ENCODE measurements at places on chromosomes 6 and 20. TPM values are rescaled to one million over a fixed set of nuclear protein-coding genes. Genes with fewer than 3 reads are reported as not detected.
A peak's percentile ranks its signal among the peaks of the same experiment; 100 is the strongest.

The TCP1 gene
- total RNA-seq: 197 TPM

DNA sequence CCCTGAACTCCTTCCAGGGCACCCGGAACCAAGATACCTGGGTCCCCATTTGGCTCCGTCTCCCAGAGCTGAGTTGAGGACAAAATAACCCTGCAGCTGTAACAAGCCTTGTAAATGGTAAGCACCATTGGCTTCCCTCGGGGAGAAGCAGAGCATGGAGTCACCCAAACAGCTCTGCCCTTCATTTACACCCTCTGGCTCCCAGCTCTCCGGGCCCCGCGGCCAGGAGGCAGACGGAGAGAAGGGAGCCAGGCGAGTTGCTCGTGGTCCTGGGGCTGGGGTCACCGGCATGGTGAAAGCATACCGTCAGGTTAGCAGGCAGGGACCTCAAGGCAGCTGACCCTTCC lies 2.1 kb downstream of the TFEB start:
- peaks cover 37% of the 10 kb centered on the region for H3K4me1 ChIP-seq
- H3K4me3 ChIP-seq: peak overlapping the region; percentile 58
- no peaks in the 10 kb centered on the region for H3K27me3 ChIP-seq
- H3K27ac ChIP-seq: peak overlapping the region; percentile 83
- H3K36me3 ChIP-seq: peaks cover 2% of the 10 kb centered on the region

DNA sequence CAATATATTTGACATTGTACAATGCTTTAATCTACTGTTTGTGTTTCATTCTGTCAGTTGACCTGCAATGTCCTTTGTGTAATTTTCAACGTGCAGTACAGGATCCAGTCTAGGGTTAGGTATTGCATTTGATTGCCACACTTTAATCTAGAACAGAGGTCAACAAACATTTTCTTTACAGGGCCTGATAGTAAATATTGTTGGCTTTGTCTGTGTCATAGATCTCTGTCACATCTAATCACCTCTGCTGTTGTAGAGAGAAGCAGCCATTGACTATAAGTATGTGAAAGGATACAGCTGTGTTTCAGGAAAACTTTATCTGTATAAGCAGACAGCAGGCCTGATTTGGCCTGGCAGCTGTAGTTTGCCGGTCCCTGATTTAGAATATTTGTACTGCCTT lies 39.3 kb downstream of the ATRN start:
- peaks cover 3% of the 10 kb centered on the region for H3K36me3 ChIP-seq
- no peak for DNase-seq
- H3K27me3 ChIP-seq: no peaks in the 10 kb centered on the region
- H3K4me3 ChIP-seq: no peak overlapping the region
- H3K4me1 ChIP-seq: no peaks in the 10 kb centered on the region

The SLC13A3 gene
- total RNA-seq: 0.26 TPM

The RAMACL gene
- total RNA-seq: 0.48 TPM

DNA sequence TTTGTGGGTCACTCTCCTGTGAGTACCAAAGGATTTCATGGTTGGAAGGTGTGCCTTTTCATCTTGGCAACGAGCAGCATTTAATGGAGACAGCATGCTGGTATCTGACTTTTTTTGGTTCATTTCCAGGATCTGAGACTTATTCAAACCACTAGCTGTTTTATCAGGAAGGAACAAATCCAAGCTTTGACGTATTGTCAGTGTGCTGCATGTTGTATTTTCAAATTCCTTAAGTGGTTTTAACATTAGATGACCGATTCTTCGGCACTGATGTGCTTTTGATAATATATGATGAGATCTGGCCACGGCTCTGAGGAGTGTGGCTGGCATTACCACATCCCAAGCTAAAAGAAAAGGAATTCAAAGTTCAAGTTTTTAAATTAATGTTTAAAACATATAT lies 6.4 kb downstream of the RMND1 start:
- H3K36me3 ChIP-seq: peaks cover 7% of the 10 kb centered on the region
- no peaks in the 10 kb centered on the region for H3K27me3 ChIP-seq
- DNase-seq: no peak
- H3K4me1 ChIP-seq: peaks cover 20% of the 10 kb centered on the region
- H3K4me3 ChIP-seq: no peak overlapping the region

DNA sequence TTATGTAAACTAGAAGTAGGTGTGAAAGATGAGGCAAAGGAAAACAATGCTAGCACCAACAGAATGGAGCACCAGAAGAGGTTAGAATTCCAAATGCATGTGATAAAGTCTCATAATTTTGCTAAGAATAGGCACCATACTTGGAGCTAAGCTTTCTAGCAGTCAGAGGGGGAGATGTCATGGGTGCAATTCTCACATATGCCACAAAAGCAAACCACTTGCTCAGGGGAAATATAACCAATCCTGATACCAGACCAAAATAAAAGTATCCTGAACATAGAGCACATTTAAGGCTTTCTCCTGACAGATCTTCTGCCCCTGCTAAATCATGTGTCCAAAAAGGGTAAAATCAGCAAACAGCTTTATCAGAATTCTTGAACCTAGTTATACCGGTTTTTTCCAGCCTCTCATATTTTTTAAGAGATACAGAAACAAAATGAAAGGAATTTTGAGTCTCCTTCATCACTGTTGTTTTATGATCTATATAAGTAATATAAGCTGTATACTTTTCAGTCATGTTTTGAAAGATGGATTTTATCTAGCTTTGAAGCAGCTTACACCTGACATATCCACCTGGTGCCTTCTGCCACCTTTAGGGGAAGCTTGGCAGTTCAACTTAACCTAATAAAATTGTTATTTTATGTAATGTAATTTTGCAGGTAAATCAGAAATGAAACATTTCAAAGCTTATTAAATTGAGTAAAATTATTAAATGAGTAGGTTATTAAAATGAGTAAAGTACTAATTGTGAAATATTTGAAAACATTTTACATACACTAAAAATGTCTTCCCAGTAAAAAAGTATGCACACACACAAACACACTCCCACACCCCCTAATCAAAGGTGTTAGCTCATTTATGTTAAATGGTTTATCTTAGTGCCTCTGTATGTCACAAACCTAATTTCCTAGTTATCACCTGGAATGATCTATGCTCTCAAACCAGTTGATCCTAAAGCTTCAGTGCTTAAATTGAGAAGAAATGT lies 2.8 kb downstream of the SPO11 start:
- H3K27ac ChIP-seq: no peak overlapping the region
- H3K4me1 ChIP-seq: no peaks in the 10 kb centered on the region
- H3K27me3 ChIP-seq: peaks cover 44% of the 10 kb centered on the region
- H3K36me3 ChIP-seq: no peaks in the 10 kb centered on the region
- H3K4me3 ChIP-seq: no peak overlapping the region

DNA sequence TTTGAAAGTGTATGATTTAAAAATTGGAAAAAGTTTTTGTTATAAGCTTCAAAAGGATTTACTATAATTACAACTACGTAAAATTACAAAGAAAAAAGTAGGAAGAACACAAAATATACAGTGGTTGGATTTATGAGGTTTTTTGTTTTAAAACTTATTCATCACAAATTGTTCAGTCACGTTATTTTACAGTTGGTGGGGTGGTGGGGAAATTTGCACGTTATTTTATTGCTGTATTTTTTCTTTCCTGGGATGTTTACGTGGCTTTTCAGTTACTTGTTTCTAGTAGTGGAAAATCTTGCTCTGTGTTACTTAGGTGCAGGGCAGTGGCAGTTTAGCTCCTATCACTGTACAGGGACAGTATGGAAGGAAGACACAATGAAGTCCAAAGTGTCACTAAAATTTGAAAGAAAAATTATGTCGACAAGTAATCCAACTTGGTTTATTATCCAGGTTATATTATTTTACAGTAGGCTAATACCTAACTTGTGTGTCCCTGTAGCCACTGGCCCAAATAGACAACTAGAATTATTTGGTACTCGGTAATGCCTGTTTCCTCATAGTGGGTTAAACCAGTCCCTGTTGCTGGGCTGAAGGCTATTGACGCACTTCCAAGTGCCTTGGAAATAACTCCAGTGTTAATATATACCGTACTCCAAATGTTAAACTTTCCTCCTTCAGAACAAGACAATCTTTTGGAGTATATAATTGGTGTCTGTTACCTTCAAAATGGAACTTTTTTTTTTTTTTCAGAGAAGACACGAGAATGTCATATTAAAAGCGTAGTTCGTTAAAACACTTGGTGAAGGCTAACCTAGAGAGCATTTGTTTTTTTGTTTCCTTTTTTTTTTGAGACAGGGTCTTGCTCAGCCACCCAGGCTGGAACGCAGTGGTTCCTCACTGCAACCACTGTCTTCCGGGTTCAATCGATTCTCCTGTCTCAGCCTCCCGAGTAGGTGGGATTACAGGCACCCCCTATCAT lies 4.6 kb downstream of the JARID2 start:
- H3K36me3 ChIP-seq: peaks cover 30% of the 10 kb centered on the region
- peak overlapping the region; percentile 95 for H3K4me3 ChIP-seq
- peak overlapping the region; percentile 100 for H3K27ac ChIP-seq
- H3K27me3 ChIP-seq: no peaks in the 10 kb centered on the region
- peaks cover 58% of the 10 kb centered on the region for H3K4me1 ChIP-seq
- DNase-seq: no peak

Data from activated naive CD8-positive, alpha-beta T cell treated with anti-CD3 and anti-CD28 coated beads, Interleukin-2, amount 10 ng/mL, durations not matched to agents 7 days and 5 days (primary cell).